ENCODE measurements at places on chromosomes 12 and 14.

GRCh38 chr14:78709795-78710557, 539.8 kb downstream of the NRXN3 start:
- no peak for DNase-seq

DNA sequence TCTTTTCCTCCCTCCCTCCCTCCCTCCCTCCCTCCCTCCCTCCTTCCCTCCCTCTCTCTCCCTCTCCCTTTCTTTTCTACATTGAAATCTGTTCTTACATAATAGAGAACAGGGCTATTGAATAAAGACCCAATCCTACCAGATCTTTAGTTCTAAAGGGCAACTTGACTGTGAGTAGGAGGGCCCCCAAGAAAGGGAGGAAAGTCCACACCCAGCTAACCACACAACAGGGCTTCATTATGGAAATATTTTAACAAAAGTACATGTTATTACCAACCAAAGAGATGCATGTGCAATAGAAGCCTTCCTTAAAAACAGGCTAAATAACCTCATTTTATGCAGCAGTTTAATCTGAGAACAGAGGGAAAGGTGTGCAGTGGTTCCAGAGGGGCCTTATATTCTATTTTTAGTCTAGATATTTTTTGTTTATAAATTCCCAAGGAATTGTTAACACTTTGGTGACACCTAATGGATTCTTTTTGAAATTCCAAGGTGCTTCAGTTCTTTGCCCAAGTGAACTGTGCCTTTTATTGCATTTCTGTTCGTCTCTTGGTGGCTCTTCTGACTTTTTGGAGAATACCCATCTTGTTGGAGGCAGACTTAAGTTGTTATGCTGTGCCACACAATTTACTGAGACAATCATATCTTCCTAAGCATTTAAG, 63.0 kb downstream of the GNS start:
- peak; percentile 36 for DNase-seq

GRCh38 chr14:91244501-91244901, at the start of gene GPR68:
Gene GPR68, minus strand, starts transcription at chr14:91244704. Its CDS starts 9,654 bp downstream, at chr14:91235050.
- DNase-seq: no peak

DNA sequence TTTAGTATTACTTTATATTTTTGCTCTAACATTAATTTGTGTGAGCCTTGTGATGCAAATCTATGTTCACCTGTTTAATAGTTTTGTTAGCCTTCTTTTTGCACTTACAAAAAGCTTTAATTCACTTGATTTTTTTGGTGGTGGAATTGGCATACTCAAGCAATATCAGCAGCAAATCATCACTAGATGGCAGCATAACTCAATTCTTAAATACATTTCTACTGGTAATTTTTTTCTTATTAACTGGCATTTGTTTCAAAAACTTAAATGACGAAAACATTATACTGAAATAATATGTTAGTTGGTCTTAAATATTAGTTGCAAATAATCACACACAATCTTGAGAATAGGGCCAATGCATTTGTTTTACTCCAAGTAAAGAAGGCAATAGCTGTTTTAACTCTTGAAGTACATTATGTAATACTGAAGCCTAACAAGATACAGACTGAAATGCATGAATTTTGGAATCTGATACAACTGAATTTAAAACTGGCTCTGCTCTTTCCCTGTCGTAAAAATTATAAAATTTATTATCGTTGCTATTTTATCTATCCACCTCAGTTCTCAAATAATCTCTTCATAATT, 151.5 kb downstream of the ATXN7L3B start:
- DNase-seq: peak; percentile 19

DNA sequence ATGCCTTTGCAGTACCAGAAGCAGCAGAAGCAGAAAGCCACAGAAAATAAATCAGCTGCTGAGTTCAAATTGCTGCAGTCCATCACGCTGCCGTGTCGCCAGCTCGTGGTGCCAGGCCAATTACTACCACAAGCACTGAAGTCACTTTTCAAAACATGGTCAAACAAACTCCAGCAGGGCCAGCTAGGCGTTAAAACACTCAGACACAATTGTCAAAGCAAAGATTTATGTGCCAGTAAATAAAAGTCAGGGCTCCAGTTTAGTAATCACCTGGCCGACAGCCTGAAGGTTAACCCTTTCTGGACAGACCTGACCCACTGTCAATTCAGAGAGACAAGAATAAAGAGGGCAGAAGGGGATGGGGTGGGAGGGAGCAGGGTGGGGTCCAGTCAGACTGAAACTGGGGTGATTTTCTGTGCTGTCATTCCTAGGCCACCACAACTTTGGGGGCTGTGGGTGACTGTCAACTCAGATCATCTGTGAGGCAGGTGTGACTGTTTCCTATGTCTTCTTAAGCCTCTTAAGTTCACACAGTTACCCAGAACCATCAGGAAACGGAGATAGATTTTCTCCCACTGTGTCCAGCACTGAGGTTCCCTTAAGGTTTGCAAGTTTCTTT, 109.8 kb upstream of the FUT8 start:
- DNase-seq: no peak

- no peak for DNase-seq
Observed at GRCh38 chr12:65838330-65838976, 14.2 kb downstream of the HMGA2 start.

- DNase-seq: peak; percentile 15
Observed at GRCh38 chr12:87405918-87406317, 623.3 kb downstream of the C12orf50 start.

DNA sequence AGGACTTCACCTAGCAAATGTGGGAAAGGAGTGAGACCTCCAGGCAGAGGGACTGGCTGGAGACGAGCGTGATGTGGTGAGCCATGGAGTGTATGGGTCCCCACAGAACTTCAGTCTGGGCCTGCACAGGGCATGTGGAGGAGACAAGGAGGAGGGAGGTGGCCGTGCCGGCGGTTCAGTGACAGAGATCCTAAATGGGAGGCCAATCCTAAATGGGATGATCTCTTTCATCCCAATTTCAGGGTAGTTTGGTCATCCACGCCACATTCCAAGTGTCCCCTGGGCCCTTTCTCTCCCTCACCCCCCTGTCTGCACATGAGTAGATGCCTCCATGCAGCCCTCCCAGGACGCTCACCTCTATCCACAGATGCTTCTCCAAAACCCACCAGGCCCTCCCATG, 13.2 kb downstream of the SERPINA5 start:
- DNase-seq: no peak

DNA sequence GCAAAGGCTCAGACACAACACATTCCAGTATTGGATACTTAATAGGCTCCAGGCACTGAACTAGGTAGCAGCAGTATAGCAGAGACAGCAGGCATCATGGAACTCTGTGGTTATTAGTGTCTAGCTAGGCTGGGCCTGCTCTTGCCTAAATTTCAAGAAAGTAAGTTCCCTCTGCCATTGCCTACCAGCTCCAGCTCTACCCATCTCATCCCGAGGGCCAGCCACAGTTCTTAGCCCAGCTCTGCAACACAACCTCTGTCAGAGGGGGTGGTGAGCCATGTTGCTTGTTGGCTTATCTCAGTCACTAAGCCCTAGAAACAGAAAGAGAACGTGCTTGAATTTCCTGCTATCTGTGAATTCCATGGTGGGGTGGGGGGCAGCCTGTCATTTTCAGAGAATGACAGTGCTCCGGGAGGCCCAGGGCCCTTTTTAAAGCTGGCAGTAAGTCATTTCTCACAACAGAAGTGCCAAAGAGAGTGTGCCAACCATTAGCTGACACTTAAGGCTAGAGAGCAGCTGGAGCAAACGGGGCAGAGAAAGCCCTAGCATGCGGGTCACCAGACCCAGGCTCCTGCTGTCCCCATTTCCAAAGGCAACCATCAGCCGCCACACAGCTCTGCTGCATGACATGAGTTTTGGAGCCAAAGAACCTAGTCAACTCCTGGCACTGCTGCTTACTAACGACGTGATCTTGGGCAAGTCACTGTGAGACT, 105.9 kb downstream of the PRMT8 start:
- DNase-seq: no peak

DNA sequence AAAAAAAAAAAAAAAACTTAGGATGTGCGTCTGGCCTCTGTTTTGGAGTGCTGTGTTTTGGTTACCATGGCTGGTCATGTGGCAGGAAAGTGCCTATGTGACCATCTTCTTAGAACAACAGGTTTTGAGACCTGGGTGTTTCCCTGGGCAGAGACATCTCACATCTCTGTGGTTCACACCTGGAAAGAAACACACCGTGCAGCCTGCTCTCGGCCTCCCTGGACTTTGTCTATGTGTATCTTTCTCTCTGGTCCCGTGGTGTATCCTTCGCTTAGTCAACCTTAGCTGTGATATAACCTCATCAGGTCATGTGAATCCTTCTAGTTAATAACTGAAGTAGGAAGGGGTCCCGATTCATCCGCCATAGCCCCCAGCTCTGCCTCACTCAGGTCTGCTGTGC, 22.6 kb downstream of the ACADS start:
- no peak for DNase-seq

DNA sequence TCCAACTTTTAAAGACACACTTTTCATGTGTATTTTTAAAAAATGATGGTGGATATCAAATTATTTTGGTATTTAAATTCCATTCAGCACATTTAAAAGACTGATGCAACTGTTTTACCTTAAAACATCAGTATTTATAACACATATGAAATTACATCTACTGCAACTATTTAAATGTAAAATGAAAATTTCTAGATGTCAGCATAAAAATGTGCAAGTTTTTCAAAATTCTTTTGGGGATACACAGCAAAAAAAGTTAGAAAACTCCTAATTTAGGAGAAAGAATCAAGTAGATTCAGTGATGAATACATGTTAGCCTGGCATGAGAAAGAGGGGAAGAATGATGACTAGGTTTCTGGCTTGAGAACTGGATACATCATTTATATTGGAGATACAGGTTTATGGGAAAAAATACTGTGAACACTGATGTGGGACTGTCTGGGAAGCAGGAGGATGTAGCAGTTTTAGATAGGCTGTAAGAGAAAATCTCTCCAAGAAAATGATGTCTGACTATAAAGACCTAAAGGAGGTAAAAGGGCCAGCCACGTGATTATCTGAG, 9.2 kb downstream of the SOS2 start:
- no peak for DNase-seq

- no peak for DNase-seq
Observed at GRCh38 chr12:70246580-70246979, 3.3 kb downstream of the CNOT2 start.

DNA sequence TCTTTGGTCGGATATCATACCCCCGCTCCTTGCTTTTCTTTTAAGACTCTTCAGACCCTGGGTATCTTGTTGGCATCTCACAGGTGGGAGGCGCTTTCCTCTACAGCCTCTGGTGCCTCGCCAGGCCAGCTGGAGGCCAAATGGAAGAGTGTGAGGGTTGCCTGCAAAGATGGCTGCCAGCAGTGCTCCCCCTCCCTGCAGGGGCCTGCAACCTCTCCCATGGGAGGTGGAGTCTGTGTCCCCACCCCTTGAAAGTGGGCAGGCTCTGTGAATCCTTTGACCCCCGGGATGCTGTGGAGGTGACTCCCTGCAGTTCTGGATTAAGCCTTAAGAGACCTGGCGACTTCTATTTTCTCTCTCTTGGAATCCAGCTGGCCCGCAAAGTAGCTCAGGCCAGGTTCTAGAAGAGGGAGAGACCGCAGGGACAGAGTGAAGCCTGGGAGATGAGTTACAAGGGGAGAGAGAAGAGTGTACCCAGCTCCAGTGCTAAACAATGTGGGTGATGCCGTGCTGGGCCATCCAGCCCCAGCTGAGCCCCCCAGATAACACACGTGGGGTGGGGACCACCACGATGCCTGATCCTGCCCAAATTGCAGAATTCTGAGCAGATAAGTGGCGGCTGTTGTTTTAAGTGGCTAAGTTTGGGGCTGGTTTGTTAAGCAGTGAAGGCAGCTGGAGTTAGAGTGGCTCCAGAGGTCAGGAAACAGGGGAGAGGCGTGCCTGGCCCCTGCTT, 37.9 kb upstream of the NCOR2 start:
- DNase-seq: no peak

DNA sequence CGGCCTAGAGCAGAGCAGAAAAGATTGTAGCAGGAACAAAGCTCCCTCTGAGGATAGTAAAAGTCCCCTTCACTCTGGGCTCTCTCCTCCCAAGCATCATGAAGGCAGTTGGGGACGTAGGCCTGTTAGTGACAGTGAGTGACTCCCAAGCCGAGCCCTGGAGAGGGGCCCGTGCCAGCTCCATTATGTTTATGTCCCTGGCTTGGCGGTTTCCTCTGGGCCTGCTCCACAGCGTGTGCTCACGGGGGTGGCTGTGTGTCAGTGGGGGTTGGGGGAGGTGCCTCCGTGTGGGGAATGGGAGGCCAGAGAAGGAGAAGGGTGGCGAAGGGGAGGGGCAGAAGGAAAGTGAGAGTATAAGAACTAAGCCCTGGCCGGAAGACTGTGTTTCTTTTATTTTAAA, 170.0 kb upstream of the VASH1 start:
- no peak for DNase-seq

GRCh38 chr14:22505697-22506377, 83.2 kb downstream of the DAD1 start:
- DNase-seq: no peak

DNA sequence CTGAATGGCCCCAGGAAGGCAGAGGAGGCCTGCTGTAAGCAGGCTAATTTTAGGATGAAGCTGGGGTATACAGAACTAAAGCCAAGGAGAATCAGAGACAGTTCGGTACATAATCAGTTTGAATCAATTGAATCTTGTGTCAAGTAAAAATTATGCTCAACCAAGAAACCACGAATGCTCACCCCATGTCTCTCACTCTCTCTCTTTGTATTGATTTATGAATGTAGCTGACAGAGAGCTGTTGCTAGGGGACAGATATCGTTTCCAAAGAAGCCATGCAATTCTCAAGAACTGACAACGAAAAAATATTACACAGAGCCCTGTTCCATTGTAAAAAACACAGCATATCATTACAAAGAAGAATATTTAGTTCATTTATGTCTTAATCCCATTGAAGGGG, 151.1 kb upstream of the PKP2 start:
- DNase-seq: no peak

DNA sequence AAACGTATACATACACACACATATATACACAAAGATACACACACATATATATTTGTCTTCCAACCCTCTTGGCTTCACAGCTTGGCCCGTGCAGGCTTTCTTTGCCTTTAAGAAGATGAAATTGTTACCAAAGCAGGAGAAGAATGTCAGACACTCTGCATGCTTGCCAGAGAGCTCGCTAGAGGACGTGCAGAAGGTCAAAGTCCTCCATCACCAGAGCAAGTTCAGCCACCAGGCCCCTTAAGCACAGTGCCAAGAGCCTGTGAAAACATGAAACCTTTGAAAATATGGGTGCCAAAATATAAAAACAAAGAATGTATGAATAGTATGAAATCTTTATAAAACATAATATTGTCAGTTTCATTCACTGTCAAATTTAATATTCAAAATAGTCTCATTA, 14.9 kb upstream of the MCRS1 start:
- no peak for DNase-seq

- DNase-seq: no peak
Observed at GRCh38 chr12:47160316-47161244, 80.8 kb upstream of the AMIGO2 start.

DNA sequence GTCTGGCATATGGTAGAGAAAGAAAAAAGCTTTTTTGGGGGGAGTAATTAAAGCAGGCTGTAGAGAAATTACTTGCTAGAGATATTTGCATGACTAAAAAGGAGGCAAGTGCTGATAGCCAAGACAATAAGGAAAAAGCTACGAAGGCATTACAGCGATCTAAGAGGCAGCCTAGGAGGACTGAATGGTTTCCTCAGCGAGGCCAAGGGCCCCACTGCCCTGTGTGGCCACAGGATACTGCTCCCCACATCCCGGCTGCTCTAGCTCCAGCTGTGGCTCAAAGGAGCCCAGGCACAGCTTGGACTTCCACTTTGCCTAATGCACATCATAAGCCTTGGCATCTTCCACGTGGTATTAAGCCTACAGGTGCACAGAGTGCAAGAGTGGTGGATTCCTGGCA, 53.6 kb downstream of the LRRIQ1 start:
- DNase-seq: no peak
